ENCODE measurements at places on chromosomes 5 and 9.

GRCh38 chr9:132023419-132024180, 56.1 kb downstream of the MED27 start:
- DNase-seq: no peak

GRCh38 chr9:16309469-16310271, 560.8 kb downstream of the BNC2 start:
- no peak for DNase-seq

DNA sequence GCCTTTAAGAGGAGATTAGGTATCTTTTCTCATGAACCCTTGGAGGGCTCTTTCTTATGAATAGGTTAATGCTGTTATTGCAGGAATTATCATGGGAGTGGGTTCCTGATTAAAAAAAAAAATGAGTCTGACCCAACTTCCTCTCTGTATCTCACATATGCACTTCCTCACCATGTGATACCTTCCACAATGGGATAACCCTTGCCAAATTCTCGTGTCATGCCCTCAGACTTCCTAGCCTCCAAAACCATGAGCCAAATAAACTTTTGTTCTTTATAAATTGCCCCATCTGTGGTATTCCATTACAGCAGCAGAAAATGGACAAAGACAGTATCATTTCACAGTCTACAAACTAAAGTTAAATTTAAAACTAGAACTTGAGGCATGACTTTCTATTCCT, 1.0 kb downstream of the OR1B1 start:
- DNase-seq: no peak

DNA sequence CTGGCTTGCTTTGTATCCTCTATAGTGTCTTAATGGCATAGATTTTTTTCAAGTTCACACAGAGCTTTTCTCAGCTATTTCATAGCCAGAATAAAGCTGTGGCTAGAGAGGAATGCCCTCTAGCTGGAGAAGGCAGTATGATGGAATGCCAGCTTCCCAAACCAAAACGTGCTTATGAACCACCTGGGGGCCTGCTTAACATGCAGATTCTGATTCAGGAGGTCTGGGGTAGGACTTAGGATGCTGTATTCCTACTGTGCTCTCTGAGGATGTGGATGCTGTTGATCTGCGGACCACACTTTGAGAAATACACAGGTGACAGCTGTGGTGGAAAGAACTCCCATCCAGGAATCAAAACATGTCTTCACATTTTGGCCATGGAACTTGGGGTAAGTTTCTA, 49.9 kb upstream of the DPYSL3 start:
- no peak for DNase-seq

DNA sequence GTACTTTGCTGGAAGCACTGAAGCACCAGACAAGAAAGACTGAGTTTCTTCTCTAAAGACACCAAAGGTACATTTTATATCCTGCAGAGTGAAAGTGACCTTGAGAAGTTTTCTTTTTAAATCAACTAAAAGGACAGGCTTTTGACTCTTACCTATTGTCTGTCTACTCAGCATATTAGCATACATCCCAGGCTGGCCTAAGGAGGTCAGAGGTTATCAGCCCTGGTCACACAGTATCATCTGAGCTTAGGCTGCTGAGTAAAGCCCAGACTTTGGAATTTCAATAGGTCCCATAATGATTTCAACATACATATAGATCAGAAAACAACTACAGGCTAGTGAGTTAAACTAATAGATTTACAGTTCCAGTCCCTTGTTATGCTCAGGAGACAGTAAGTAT, 10.1 kb upstream of the CDH9 start:
- DNase-seq: no peak

- no peak for DNase-seq
Observed at GRCh38 chr5:80127116-80127552, 92.0 kb downstream of the THBS4 start.

- no peak for DNase-seq
Observed at GRCh38 chr9:4146293-4146692, 153.6 kb downstream of the GLIS3 start.

- DNase-seq: no peak
Observed at GRCh38 chr5:68661237-68661636, 432.6 kb upstream of the SLC30A5 start.

GRCh38 chr9:100441911-100442361, 15.0 kb downstream of the MSANTD3 start:
- DNase-seq: no peak
